ENCODE measurements at places on chromosomes 6 and 20.

- DNase-seq = no peak
Observed at GRCh38 chr6:33235221-33235634, 26.9 kb downstream of the RING1 start.

GRCh38 chr6:55009131-55009530 lies 162.6 kb downstream of the FAM83B start:
- DNase-seq = no peak

- no peak for DNase-seq
Observed at GRCh38 chr6:35165630-35166071, 24.5 kb upstream of the TCP11 start.

- DNase-seq = no peak
Observed at GRCh38 chr6:90485635-90486277, 101.1 kb downstream of the MAP3K7 start.

GRCh38 chr6:15267221-15267620 lies 21.4 kb downstream of the JARID2 start:
- no peak for DNase-seq

- no peak for DNase-seq
Observed at GRCh38 chr20:37676440-37676839, 17.4 kb upstream of the CTNNBL1 start.

DNA sequence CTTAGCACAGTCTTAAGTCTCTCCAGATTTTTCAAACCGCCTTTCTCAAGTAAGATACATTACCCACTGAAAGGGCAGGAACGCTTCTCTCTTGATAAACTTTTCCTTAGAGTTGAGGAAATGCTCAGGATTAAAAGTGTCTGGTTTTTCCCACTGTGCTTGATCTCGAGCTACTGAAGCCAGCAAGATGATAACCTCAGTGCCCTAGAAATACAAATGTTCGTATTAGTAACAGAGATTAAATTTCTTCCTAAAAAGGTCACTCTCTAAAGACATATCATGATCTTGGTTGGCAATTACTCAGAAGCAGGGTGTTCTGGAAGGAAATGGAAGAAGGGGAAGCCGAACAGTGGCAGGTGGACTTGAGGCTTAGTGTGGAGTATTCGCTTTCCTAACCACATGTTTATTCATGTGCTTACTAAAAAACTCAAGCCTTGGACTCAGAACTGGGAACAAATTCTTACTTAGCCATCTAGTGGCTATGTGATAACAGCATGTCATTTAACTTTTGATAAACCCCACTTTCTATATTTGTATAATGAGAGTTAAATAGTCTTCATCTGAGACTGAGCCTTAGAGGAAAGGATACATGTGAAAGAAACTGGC lies 20.1 kb downstream of the C6orf141 start:
- no peak for DNase-seq

GRCh38 chr6:47524136-47524845 lies 46.7 kb downstream of the CD2AP start:
- peak; percentile 56 for DNase-seq

- no peak for DNase-seq
Observed at GRCh38 chr6:32184084-32184640, at the start of gene AGER. Gene AGER (minus strand): TSS chr6:32184253. CDS start chr6:32184222, 31 bp downstream.
